Thoracic aorta (tissue), 2 donors: ENCODE measurements at places on chromosomes 1 and 21. TPM values are rescaled to one million over a fixed set of nuclear protein-coding genes. Genes with fewer than 3 reads are reported as not detected.
A peak's percentile ranks its signal among the peaks of the same experiment; 100 is the strongest.

DNA sequence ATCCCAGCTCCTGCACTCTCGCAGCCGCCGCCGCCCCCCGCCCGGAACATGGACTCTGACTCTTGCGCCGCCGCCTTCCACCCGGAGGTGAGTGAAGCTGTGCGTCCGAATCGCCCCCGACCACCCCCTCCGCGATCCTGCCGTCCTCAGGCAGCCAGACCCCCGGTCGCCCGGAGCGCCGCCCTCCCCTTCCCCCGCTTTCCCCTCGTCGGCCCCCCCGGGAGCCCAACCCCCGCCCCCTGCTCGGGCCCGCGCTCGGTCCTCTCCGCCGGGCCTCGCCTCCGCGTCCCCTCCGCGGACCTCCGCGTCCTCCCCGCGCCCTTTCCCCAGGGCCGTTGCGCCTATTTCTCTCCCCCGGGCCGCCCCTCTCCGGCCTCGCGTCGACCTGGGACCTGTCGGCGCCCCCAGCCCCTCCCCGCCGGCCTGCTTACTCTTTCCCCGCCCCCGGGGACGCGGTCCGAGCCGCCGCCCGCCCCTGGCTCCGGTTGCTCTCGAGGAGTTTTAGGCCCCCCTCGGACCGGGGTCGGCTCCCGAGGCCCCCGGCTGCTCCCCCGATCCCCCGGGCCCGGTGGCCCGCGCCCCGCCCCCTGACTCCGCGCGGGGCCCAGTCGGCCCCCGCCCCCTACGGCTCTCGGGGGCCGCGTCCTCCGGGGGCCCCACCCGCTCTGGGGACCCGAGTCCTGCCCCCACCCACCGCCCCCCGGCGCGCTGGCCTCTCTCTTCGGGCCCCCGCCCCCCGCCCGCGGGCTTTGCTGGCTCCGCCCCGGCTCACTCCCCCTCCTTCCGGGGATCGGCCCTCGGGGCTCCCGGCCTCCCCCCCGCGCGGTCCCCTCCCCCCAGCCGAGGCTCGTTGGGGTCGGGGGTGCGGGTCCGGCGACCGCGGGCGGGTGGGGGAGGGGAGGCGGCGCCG lies 743 bp downstream of the PHF13 start:
- peak overlapping the region; percentile 100 for H3K4me3 ChIP-seq
- H3K27me3 ChIP-seq = no peaks in the 10 kb centered on the region
- H3K4me1 ChIP-seq = peaks cover 20% of the 10 kb centered on the region

DNA sequence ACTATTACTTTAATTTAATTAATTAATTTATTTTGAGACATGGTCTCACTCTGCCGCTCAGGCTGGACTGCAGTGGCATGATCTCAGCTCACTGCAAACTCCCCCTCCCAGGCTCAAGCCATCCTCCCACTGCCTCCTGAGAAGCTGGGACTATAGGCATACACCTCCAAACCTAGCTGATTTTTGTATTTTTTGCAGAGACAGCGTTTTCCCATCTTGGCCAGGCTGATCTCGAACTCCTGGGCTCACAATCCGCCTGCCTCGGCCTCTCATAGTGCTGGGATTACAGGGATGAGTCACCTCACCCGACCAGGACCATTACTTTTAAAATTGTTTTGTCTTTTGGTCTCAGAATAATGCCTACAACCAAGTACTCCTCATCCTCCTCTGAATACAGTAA lies 15.6 kb downstream of the YY1AP1 start:
- H3K4me1 ChIP-seq = no peaks in the 10 kb centered on the region
- H3K27me3 ChIP-seq = no peaks in the 10 kb centered on the region
- DNase-seq = no peak
- H3K27ac ChIP-seq = no peak overlapping the region
- H3K36me3 ChIP-seq = peaks cover 71% of the 10 kb centered on the region

DNA sequence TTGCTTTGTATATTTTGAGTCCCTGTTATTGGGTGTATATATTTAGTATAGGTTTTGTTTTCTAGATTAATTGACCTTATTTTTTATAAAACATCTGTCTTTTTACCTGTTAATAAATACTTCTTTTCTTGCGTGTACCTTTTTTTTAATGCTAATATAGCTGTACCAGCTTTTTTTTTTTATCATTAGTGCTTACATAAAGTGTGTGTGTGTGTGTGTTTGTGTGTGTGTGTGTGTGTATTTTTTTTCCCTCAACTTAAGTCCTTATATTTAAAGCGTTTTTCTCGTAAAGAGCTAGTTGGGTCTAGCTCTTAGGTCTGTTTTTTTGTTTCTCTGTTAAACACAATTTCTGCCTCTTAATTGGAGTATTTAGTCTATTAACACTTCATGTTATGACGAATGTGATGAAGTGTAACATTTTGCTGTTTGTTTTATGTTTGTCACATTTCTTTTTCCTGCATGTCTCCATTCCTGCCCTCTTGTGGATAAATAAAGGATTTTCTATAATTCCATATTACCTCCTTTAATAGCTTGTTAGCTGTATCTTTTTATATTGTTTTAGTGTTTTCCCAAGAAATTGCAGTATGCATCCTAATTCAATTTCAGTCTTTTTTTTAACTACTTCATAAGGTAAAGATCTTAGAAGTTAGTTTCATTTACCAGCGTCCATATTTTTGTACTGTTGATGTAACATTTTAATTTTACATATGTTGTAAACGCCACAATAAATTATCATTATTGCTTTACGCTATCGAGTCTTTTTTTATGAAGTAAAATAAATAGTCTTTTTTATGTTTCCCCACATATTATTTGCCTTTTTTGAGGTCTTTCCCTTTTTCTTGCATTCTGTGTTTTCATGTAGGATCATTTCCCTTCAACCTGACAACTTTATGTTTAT lies 4.3 kb downstream of the PRMT2 start:
- H3K27ac ChIP-seq = no peak overlapping the region
- no peaks in the 10 kb centered on the region for H3K27me3 ChIP-seq
- no peak for DNase-seq
- no peak overlapping the region for H3K4me3 ChIP-seq

DNA sequence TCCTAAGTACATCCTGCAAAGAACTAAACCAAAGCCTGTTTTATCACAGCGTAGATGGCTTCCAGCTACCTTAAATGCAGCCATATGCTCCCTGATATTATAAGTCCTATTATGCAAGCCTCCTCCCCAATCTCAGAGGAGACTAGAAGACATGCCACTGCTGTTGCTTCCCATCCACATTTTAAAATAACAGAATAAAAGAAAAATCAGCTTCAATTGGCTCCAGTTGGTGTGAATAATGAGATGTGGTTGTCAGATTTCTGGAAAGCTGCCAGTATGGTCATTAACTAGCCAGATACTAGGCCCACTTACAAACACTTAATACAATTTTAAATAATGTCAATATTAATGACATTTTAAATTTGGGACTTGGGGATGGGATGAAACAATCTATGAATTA lies 25.7 kb downstream of the WARS2 start:
- H3K27ac ChIP-seq = no peak overlapping the region
- no peaks in the 10 kb centered on the region for H3K27me3 ChIP-seq
- no peak overlapping the region for H3K4me3 ChIP-seq
- DNase-seq = no peak

- peaks cover 19% of the 10 kb centered on the region for H3K4me1 ChIP-seq
- H3K4me3 ChIP-seq = no peak overlapping the region
- H3K36me3 ChIP-seq = peaks cover 25% of the 10 kb centered on the region
- DNase-seq = no peak
These were observed 7.5 kb downstream of the TMEM59 start for GRCh38 chr1:54045496-54045895.

DNA sequence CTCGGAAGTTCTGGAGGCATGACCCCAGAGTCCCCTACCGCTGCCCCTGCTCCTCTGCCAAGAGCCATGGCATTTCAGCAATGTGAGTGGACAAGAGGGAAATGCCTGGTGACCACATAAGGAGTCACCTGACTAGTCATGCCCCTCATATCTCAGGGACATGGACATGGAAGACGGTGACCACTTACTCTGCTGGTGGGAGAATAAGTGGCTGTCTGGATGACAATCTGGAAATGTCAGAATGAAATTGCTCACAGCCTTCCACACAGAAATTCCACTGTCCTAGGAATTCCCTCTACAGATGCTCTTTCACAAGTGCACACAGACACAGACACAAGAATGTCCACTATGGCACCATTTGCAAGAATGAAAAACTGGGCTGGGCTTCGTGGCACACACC lies 24.3 kb upstream of the PLEKHG5 start:
- H3K4me3 ChIP-seq = no peak overlapping the region
- no peaks in the 10 kb centered on the region for H3K36me3 ChIP-seq
- no peak for DNase-seq

GRCh38 chr21:17393413-17393812 lies 119.4 kb upstream of the CXADR start:
- H3K27ac ChIP-seq = no peak overlapping the region
- H3K4me1 ChIP-seq = no peaks in the 10 kb centered on the region
- no peaks in the 10 kb centered on the region for H3K36me3 ChIP-seq
- no peak for DNase-seq

- no peak overlapping the region for H3K4me3 ChIP-seq
- H3K36me3 ChIP-seq = no peaks in the 10 kb centered on the region
- no peak for DNase-seq
- H3K27me3 ChIP-seq = no peaks in the 10 kb centered on the region
These were observed 394.8 kb downstream of the USP25 start for GRCh38 chr21:16124378-16125138.

DNA sequence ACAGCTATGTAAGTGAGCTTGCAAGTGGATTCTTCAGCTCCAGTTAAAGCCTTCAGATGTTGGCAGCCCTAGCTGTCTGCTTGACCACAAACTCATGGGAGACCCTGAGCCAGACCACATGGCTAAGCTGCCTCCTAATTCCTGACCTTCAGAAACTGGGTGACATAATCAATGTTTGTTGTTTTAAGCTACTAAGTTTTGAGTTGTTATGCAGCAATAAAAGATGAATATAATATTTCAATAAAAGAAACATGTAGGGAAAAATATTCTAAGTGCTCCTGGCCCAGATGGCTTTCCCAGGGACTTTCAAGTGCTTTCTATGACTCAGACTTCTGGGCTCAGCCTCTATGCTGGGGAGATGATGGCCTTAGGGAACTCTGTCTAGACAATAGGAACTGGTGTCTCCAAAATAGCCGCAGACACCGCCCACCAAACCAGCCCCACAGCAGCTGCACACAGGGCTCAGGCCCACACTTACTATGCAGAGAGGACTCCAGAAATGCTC lies 20.3 kb upstream of the AZIN2 start:
- peak overlapping the region; percentile 47 for H3K27ac ChIP-seq
- DNase-seq = no peak
- no peaks in the 10 kb centered on the region for H3K4me1 ChIP-seq
- H3K36me3 ChIP-seq = no peaks in the 10 kb centered on the region
- no peak overlapping the region for H3K4me3 ChIP-seq

GRCh38 chr21:14880922-14881321 lies 183.9 kb downstream of the NRIP1 start:
- H3K4me1 ChIP-seq = no peaks in the 10 kb centered on the region
- no peaks in the 10 kb centered on the region for H3K27me3 ChIP-seq
- no peak overlapping the region for H3K27ac ChIP-seq
- no peaks in the 10 kb centered on the region for H3K36me3 ChIP-seq

DNA sequence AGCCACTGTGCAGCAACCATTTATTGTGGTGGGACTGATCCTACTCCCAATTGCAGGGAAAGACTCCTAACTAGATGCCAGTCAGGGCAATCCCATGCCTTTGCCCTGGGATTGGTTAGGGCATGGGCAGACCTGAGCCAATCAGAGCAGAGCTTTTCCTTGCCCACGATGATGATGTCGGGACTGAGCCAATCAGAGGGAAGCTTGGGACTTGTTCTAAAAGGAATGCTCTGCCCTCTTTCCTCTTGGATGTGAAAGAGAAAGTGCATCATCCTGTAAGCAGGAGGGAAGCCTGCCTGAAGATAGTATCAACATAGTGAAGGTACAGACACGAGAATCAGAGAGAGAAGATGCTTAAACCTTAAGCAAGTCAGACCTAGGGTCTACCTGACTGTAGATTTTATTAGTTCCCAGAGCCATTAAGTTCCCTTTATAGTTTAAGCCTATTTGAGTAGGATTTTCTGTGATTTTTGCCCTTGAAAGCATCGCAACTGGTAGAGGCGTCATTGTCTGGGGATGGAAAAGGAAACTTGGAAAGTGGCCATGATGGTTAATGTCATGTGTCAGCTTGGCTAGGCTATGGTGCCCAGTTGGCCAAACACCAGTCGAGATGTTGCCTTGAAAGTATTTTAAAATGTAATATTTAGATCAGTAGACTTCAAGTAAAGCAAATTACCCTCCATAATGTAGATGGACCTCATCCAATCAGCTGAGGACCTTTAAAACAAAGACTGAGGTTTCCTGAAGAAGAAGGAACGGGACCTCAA lies 19.9 kb downstream of the IRF2BP2 start:
- no peaks in the 10 kb centered on the region for H3K36me3 ChIP-seq
- DNase-seq = no peak
- H3K27ac ChIP-seq = peak overlapping the region; percentile 32
- no peak overlapping the region for H3K4me3 ChIP-seq

- DNase-seq = no peak
- peaks cover 16% of the 10 kb centered on the region for H3K36me3 ChIP-seq
- no peaks in the 10 kb centered on the region for H3K27me3 ChIP-seq
- no peaks in the 10 kb centered on the region for H3K4me1 ChIP-seq
- H3K27ac ChIP-seq = no peak overlapping the region
These were observed 23.4 kb downstream of the CCSAP start for GRCh38 chr1:229319487-229319886.

- H3K27me3 ChIP-seq = no peaks in the 10 kb centered on the region
- no peak overlapping the region for H3K4me3 ChIP-seq
- no peak for DNase-seq
- no peak overlapping the region for H3K27ac ChIP-seq
These were observed 1.3 kb downstream of the CRNN start for GRCh38 chr1:152412756-152413155.

GRCh38 chr1:56451491-56451890 lies 127.9 kb downstream of the PLPP3 start:
- DNase-seq = no peak
- peaks cover 40% of the 10 kb centered on the region for H3K4me1 ChIP-seq
- H3K27me3 ChIP-seq = no peaks in the 10 kb centered on the region
- H3K36me3 ChIP-seq = no peaks in the 10 kb centered on the region
- no peak overlapping the region for H3K4me3 ChIP-seq

- no peaks in the 10 kb centered on the region for H3K27me3 ChIP-seq
- no peak overlapping the region for H3K4me3 ChIP-seq
- DNase-seq = no peak
- H3K36me3 ChIP-seq = no peaks in the 10 kb centered on the region
- peaks cover 12% of the 10 kb centered on the region for H3K4me1 ChIP-seq
These were observed 266.3 kb downstream of the RHOU start for GRCh38 chr1:229001467-229002011.

- no peak overlapping the region for H3K4me3 ChIP-seq
- no peaks in the 10 kb centered on the region for H3K27me3 ChIP-seq
- no peaks in the 10 kb centered on the region for H3K36me3 ChIP-seq
- H3K4me1 ChIP-seq = no peaks in the 10 kb centered on the region
- DNase-seq = no peak
- no peak overlapping the region for H3K27ac ChIP-seq
These were observed 127.3 kb upstream of the PLD5 start for GRCh38 chr1:242651817-242652216.

Gene NPHP4
- 15.1 TPM for total RNA-seq

Gene LAPTM5
- 127 TPM for total RNA-seq

Gene AURKAIP1
- 94.5 TPM for total RNA-seq

Gene HSD3B2
- not detected for total RNA-seq

Gene TENT5C
- 5.4 TPM for total RNA-seq

Gene ITLN2
- total RNA-seq = not detected

Gene LRRC38
- not detected for total RNA-seq

Gene AADACL3
- not detected for total RNA-seq
